ENCODE measurements at places on chromosomes 11 and 22.

DNA sequence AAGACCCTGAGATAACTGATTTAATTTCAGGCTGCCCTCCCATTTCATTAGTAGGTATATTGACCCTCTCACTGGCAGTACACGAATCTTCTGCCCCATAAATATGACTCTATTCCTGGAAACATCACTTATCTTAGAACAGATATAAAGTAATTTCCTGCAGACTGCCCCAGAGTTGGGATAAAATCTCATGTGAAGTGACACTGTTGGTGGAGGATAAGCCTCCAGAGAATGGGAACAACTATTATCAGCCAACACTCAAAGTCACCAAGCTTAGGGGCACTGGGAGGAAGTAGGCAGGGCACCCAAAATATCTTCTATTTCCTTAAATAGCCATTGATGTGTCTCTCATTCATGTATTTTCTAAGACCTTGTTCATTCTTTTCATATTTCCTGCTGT is 8.2 kb downstream of the OR51B5 start:
- DNase-seq: no peak

- DNase-seq: no peak
These were observed 4.0 kb downstream of the FTH1 start for GRCh38 chr11:61963282-61964057.

DNA sequence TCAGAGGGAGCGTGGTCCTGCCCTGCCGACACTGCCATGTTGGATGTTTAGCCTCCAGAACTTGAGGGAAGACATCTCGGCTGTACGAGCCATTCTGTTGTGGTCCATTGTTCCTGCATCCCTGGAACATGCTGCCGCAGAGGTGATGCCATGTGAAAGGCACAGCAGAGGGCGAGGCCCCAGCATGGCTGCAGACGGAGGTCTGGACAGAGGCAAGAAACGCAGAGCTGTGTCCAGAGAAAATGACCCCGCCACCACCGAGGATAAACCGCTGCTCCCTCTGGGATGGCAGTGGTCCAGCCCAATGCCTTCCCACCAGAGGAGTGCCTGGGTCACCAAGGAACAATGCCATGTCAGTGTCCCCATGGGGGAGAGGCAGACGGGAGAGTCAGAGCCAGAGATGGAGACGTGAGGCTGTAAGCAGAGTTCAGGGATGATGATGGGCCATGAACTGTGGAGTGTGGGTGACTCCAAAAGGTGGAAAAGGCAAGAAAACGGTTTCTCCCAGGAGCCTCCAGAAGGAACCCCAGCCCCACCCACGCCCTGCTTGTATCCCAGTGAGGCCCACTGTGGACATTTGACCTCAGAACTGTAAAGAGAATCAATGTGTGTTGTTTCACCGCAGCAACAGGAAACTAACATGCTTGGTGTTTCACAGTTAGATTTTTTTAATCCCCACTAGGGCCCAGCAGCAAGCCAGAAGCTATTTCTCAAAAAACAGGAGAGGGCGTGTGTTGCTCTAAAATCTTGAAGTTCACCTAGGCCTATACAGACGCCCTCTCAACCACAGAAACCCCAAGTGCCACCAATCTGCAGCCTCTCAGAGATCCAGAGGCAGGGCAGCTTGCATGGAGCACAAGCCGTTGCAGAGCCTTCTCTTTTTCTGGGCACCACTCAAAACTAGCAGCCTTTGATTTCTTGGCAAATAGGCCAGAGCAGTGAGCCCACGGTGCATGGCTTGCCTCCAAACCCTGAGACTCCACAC is 1422.9 kb downstream of the TBC1D22A start:
- no peak for DNase-seq

- peak; percentile 34 for DNase-seq
These were observed 34.2 kb upstream of the PRR5 start for GRCh38 chr22:44667829-44668189.

DNA sequence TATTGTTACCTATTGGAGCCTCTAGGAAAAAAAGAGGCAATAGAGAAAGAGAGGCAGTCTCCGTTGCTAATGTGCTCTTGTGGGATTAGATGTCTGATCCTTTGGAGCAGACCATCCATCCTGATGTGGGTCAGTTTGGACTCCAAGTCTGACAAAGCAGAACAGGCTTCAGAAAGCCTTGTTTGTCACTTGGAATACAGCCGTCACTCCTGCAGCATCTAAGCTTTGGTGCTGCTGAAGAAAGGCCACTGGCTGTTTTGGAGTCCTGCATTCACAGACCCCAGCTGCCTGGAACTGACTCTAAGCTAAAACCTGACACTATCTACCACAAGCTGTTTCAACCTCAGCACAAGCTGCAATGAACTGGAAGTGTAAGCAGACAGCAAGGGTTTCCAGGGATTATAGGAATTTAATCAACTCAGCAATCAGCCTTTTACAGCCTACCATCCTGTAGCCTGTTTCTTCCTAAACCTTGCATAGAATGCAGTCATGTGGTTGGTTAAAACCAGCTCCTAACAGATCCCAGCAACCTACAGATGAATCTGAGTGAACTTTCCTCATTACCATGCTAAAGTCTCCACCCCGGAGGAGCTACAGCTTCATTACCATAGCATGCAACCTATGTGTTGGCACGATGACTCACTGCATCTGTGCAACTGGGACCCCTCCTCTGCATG is 3.7 kb upstream of the PLAAT4 start:
- DNase-seq: no peak

DNA sequence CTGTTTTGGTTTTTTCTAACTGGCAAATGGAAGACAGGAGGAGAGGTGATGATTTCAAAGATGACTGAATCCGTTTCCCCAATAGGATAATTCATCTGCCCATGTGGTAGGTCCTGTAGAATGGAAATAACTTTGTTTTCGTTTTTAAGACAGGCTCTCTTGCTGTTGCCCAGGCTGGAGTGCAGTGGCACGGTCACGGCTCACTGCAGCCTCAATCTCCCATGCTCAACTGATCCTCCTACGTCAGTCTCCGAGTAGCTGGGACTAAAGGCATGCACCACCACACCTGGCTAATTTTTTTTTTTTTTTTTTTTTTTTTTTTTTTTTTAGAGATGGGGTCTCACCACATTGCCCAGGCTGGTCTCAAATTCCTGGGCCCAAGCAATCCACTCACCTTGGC is 77.4 kb upstream of the BIRC3 start:
- no peak for DNase-seq

DNA sequence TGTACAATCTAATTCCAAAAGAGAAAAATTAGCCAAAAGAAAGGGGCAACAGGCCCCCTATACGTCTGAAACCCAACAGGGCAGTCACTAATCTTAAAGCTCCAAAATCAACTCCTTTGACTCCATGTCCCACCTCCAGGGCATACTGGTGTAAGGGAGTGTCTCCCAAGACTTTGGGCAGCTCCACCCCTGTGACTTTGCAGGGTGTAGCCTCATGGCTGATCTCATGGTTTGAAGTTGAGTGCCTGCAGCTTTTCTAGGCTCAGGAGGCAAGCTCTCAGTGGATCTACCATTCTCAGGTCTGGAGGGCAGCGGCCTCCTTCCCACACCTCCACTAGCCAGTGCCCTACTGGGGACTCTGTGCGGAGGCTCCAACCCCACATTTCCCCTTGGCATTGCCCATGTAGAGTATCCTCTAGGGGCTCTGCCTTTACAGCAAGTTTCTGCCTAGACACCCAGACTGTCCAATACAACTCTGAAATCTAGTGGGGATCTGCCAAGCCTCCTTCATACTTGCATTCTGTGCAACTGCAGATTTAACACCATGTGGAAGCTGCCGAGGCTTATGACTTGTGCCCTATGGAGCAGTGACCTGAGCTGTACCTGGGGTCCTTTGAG is 94.5 kb downstream of the TRIM29 start:
- no peak for DNase-seq

- DNase-seq: no peak
These were observed 37.8 kb downstream of the RNF141 start for GRCh38 chr11:10503221-10503620.

GRCh38 chr11:119307219-119307618 is 9.7 kb downstream of the MCAM start:
- no peak for DNase-seq

GRCh38 chr11:8363921-8364320 is 100.2 kb upstream of the LMO1 start:
- DNase-seq: no peak

DNA sequence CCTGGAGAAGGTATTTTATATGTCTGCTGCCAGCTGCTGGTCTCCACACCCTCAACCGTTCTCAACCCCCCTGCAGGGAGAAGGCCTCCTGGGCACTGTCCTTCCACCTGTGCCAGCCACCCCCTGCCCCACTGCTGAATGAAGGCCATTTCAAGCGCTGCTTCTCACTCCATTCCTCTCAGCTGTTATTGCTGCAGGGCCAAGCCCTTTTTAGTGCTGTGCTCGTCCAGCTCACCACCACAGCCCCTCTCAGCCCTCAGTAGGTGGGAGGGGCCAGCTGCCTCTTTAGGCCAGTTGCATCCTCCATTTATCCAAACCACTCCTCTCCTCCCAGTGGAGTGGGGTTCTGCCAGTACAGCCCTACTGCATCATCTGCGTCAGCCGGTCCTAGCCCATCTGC is 1.8 kb upstream of the WBP2NL start:
- no peak for DNase-seq

Measured in right kidney (tissue), 9 donors.